GM04504 (cell line): ENCODE measurements at places on chromosomes 12 and 14.

DNA sequence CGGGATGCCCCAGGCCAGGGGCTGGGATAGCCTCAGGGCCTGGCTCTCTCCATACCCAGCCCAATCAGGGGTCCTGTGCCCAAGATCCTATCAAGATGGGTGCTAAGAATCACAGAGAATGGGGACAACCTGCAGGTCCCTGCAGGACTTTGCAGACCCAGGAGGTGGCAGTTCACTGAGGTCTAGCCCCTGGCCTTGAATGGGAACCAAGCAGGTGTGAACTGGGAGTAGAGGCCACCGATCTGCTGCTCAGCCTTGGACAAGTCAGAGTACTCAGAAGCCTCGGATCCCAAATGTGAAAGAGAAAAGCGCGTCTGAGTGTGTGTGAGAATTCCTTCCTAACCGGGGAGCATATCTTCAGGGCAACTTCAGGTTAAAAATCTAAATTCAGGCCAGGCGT lies 76.2 kb downstream of the ARL6IP4 start:
- no peak for DNase-seq

DNA sequence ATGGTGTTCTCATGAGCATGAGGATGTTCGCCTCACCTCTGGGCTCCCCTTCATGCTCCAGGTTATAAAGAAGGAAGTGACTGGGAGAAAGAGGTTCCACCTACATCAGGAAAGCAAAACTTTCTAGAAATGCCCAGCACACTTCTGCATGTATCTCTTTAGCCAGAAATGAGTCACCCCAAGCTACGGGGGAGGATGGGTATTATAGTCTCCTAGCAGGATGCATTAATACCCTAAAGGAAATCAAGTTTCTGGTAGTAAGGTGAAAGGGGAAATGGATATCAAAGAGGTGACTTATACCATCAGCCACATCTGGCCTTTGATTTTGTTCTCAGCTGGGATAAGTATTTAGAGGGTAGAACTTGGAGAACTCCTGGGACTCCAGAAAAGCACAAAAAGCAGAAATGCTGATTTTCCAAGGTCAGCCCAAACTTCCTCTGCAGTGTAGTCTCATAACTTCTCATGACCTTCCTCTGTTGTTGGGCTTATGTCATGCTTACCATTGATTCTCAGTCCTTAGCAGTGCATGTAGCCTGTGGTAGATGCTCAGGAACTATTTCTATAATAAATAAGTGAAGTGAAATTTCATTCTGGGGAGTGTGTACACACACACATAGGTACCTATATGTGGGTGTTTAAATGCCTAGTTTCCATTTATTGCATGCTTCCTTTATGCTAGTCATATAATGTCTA lies 209.4 kb upstream of the CRY1 start:
- no peak for DNase-seq

- no peak for DNase-seq
Measured at GRCh38 chr14:95125221-95125620, 32.1 kb downstream of the DICER1 start.

DNA sequence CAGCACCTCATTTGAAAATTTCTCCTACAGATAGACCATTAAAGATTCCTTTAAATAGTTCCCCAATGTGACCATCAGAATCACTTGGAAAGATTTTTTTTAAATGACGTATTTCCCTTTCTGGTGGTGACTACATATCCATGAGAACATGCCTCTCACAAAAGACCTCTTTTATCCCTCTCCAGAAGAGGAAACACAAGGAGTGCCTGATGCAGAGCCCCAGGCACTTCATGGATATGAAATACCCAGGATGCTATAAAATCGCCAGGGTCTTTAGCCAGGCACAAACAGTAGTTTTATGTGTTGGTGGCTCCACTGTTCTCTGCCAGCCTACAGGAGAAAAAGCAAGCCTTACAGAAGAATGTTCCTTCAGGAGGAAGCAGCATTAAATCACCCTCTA lies 97.1 kb downstream of the ETNK1 start:
- no peak for DNase-seq

DNA sequence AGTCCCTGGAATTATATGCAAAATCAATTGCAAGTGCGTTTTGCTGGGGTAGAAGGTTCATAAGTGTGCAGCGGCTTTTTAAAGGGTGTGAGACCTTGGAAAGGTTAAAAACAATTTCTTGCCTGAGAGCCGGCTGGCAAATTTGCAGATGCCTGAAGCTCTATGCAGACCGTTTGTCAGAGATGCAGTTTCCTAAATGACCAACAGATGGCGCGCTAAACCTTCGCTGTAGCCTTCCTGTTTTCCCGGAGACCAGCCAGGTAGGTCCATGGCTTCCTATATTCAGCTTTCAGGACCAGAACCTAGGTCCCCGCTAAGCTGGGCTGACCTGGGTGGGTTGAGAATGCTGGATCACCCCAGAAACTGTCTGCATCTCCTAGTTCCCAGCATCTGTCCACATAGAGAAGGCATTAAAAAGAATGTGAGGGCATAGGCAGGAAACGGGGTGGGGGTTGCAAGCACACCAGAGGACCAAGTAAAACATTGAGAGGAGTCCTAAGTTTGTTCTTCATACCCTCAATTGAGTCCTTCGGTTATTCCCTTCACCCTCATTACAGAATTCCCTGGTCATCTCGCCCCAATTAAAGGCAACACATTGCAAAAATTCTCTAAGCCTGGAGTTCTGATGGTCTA lies 5.7 kb upstream of the NOS1 start:
- DNase-seq: peak; percentile 47

GRCh38 chr12:43292699-43293098 lies 259.3 kb downstream of the ADAMTS20 start:
- no peak for DNase-seq

DNA sequence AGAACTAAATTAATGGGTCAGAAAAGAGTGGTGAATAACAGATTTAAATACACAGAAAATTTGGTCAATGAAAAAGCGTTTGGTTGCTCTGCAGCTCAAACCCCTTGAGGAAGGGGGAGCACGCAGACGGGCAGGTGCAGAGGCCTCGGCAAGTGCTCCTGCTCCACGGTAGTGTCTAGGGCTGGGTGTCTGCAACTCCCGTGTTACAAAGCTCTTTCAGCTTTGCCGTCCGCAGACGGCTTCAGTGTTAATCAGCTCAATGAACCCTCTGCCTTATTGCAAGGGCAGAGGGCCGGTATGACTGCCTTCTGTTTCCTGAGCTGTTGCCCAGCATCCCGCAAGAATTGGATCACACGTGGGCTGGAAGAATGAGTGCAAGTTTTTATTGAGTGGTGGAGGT lies 125.7 kb upstream of the TRHDE start:
- DNase-seq: no peak

DNA sequence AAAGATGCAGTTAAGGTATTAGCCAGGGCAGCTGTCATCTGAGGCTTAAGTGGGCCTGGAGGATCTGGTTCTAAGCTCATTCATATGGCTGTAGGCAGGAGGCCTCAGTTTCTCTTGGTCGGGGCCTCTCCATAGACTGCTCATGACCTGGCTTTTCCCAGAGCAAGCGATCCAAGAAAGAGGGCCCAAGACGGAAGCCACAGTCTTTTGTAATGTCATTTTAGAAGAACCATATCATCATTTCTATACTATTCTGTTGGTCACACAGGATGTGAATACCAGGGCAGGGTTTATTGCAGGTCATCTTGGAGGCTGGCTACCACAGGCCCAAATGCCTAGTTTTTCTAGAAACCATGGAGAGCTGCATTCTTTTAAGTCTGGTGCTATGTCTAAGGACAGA lies 47.7 kb downstream of the GNG2 start:
- no peak for DNase-seq

- no peak for DNase-seq
Measured at GRCh38 chr14:104571246-104571645, 8.3 kb upstream of the C14orf180 start.

- DNase-seq: no peak
Measured at GRCh38 chr12:30796313-30796780, 41.6 kb upstream of the CAPRIN2 start.

DNA sequence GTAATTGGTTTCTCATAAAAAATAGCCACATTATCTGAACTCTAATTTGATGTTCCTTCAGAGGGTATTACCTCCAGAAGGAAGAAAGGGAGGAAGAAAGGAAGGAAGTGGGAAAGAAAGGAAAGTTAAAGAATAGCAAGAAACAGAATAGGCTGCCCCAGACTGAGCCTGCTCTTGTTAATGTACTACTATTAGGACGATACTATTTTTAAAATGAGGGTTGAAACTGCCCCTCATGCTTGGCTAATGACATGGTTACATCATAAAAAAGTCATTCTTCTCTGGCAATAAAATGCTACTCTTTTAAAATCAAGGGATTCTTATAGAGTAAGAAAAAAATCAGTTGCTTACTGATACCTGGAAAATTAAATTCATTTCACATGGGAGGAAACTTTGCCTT lies 253.0 kb downstream of the KTN1 start:
- no peak for DNase-seq

GRCh38 chr14:100071545-100071944 lies 6.3 kb downstream of the EVL start:
- DNase-seq: no peak

DNA sequence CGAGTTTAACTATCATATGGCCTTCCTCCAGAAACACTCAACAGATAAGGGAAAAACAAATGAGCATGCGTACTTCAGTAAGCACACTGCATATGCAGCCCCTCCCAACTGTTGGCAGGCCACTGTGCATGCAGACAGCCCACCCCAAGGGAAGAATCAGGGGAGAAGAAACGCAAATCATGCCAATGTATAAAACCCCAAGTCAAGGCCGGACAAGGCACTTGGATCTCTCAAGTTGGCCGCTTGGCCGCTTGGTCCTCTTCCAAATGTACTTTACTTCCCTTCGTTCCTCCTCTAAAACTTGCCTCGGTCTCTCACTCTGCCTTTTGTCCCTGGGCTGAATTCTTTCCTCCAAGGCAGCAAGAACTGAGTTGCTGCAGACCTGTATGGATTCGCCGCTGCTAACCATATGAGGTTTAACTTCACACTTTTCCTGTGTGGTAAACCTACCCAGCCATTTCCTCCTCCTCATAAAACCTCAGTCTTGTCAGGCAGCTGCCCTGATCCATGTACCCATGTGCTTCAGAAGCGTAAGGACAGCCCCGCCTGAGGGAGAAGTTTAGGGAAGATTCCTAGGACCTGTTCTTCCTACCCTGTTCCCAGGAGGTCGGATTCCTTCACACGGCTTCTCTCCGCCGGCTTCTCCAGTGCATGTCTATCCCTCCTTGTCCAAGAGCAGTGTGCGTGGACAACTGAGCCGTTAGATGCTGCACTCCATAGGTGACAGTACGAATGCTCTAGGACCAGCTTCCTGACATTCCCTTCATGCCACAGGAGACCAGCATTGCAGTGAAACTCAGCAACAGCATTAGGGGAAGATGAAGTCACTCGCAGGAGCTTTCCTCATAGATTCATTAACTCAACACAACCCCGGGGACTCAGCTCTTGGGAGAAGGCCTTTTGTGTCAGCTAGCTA lies 188.0 kb downstream of the MON2 start:
- no peak for DNase-seq

GRCh38 chr14:91369628-91370445 lies 47.8 kb downstream of the CCDC88C start:
- no peak for DNase-seq

GRCh38 chr12:46516933-46517578 lies 144.5 kb upstream of the SLC38A2 start:
- no peak for DNase-seq

- no peak for DNase-seq
Measured at GRCh38 chr12:92400006-92400405, 254.4 kb upstream of the BTG1 start.

DNA sequence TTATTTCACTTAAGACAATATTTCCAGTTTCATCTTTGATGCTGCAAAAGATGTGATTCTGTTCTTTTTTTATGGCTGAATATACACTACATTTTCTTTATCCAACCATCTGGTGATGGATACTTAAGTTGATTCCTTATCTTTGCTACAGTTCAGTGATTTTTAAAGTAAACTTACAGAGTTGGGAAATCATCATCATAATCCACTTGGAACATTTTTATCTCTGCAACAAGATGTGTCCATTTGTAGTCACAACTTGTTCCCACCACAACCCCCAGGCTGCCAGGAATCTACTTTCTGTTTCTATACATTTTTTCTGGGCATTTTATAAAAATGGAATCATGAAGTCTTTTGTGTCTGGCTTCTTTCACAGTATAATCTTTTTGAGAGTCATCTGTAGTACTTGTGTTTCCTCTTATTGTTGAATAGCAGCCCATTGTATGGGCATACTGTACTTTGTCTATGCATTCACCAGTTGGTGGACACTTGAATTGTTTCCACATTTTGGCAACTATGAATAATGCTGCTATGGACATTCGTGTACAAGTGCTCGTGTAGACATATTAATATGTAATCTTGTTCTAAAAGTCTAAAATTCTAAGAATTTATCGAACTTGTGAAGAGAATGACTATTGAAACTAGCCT lies 212.5 kb upstream of the DDHD1 start:
- no peak for DNase-seq

DNA sequence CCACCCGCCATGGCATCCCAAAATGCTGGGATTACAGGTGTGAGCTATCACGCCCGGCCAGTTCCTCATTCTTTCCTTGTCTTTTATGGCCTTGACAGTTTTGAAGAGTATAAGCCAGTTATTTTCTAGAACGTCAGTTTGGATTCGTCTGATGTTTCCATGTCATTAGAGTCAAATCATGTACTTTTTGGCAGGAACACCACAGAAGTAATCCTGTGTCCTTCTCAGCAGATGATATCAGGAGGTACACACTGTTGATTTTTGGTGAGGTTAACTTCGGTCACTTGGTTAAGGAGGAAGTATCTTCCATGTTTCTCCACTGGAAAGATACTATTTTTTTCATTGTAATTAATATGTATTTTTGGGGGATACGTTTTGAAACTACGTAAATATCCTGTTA lies 25.1 kb upstream of the VPS33A start:
- DNase-seq: no peak

- peak; percentile 98 for DNase-seq
Measured at GRCh38 chr12:14257734-14258574, 107.5 kb upstream of the ATF7IP start.

GRCh38 chr12:86670986-86671385 lies 414.8 kb upstream of the MGAT4C start:
- DNase-seq: no peak

DNA sequence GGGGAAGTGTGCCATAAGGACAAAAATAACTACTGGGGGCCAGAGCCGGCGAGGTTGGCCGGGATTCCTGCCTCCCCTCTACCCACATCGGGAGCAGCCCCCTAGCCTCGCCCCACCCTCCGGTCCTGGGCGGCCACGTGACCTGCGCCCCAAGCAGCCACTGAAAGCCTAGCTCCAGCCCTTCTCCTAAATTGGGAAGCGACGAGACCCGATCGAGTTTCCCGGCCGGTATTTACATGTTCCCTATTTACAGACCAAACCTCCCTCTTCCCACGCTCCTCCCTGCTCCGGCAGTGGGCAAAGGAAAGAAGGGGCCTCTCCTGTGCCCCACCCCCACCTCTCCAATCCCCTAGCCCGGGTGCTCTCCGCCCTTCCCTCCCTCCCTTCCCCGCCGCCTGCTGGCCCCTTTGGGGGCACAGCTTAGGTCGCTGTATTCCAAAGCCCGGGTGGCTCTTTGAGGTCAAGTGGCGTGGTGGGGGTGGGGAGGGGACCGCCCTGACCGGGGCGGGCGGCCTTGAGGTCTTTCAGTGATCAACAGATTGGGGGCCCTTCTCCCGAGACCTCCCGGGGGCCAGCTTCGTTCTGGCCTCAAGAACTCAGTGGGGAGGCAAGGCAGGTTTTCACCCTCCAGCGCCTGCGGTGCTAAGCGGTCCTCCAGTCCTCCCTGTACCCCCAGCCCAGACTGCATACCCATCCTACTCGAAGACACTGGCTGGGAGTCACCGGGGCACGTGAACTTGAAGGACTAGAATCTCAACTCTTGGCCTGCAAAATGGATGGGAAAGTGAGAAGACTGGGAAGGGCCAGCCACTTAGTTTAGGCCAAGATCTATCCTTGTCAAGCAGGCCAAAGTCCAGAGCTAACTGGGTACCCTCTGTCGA lies 6.3 kb upstream of the CTDSP2 start:
- no peak for DNase-seq

GRCh38 chr14:32623300-32624093 lies 294.4 kb downstream of the AKAP6 start:
- peak; percentile 29 for DNase-seq
